ENCODE measurements at places on chromosomes 7 and 10. TPM values are rescaled to one million over a fixed set of nuclear protein-coding genes. Genes with fewer than 3 reads are reported as not detected.

Gene IDI2
- polyA plus RNA-seq: not detected

Gene EPHB6
- 23.3 TPM for polyA plus RNA-seq

Gene GATAD1
- 9.3 TPM for polyA plus RNA-seq

Gene CCSER2
- polyA plus RNA-seq: 70.4 TPM

GRCh38 chr7:99829524-99830160 is 1.8 kb downstream of the CYP3A43 start:
- H3K27ac ChIP-seq: no peak overlapping the region
- H3K36me3 ChIP-seq: no peaks in the 10 kb centered on the region
- H3K4me3 ChIP-seq: no peak overlapping the region
- DNase-seq: no peak
- H3K4me1 ChIP-seq: no peaks in the 10 kb centered on the region

GRCh38 chr7:38312821-38313220 is 39.4 kb upstream of the TARP start:
- no peak for DNase-seq
- H3K4me1 ChIP-seq: no peaks in the 10 kb centered on the region
- H3K36me3 ChIP-seq: no peaks in the 10 kb centered on the region
- H3K27ac ChIP-seq: peak overlapping the region; percentile 36

GRCh38 chr7:112252691-112253090 is 46.2 kb downstream of the ZNF277 start:
- H3K27me3 ChIP-seq: no peaks in the 10 kb centered on the region
- H3K4me1 ChIP-seq: peaks cover 26% of the 10 kb centered on the region
- no peak overlapping the region for H3K27ac ChIP-seq
- no peak for DNase-seq
- H3K4me3 ChIP-seq: no peak overlapping the region
- peaks cover 6% of the 10 kb centered on the region for H3K36me3 ChIP-seq

Measured in naive thymus-derived CD8-positive, alpha-beta T cell (primary cell).